Thoracic aorta (tissue), 2 donors: ENCODE measurements at places on chromosomes 7 and 10. TPM values are rescaled to one million over a fixed set of nuclear protein-coding genes. Genes with fewer than 3 reads are reported as not detected.

The SFTPA1 gene
- not detected for total RNA-seq

The FKBP6 gene
- total RNA-seq: not detected

DNA sequence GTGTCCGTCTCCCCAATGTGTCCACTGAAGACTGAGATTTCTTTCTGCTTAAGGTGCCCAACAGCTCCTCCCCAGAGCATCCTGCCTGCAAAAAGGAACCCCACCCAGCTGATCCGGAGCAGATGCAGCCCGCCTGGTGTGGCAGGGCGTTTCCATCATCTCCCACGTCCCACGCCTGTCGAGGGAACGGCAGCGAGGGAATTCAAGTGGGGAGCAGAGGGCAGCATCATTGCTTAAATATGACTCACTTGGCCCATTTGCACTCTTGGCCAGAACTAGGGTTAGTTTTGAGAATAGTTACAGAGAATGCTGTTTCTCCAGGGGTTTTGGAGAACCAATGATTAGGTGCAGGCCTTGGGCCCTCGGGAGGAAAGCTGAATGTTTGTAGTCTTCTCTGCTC lies 20.8 kb downstream of the VWA2 start:
- H3K27ac ChIP-seq: no peak overlapping the region
- H3K4me1 ChIP-seq: no peaks in the 10 kb centered on the region
- H3K27me3 ChIP-seq: no peaks in the 10 kb centered on the region
- H3K36me3 ChIP-seq: no peaks in the 10 kb centered on the region
- no peak overlapping the region for H3K4me3 ChIP-seq

DNA sequence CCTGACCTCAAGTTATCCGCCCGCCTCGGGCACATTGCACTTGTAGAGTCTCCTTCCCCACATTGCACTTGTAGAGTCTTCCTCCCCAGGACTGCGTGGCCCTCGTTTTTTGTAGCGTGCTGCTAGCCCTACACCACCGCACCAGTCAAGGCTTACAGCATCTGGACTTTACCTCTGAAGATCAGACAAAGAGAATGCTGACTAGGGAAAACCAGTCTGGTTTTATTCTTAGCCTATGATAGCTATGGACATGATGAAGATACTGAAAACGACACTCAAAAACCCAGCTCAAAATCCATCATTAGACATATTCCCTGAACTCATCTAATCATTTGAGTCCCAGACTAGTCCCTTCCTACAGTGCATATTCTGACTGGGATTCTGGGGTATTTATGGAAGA lies 71.9 kb upstream of the AKR1E2 start:
- H3K4me3 ChIP-seq: no peak overlapping the region
- no peak for DNase-seq
- H3K27ac ChIP-seq: no peak overlapping the region
- no peaks in the 10 kb centered on the region for H3K4me1 ChIP-seq
- no peaks in the 10 kb centered on the region for H3K27me3 ChIP-seq

GRCh38 chr10:7795605-7796004 lies 7.6 kb downstream of the ATP5F1C start:
- H3K4me3 ChIP-seq: no peak overlapping the region
- H3K36me3 ChIP-seq: peaks cover 19% of the 10 kb centered on the region
- DNase-seq: no peak
- H3K27ac ChIP-seq: no peak overlapping the region
- no peaks in the 10 kb centered on the region for H3K27me3 ChIP-seq

DNA sequence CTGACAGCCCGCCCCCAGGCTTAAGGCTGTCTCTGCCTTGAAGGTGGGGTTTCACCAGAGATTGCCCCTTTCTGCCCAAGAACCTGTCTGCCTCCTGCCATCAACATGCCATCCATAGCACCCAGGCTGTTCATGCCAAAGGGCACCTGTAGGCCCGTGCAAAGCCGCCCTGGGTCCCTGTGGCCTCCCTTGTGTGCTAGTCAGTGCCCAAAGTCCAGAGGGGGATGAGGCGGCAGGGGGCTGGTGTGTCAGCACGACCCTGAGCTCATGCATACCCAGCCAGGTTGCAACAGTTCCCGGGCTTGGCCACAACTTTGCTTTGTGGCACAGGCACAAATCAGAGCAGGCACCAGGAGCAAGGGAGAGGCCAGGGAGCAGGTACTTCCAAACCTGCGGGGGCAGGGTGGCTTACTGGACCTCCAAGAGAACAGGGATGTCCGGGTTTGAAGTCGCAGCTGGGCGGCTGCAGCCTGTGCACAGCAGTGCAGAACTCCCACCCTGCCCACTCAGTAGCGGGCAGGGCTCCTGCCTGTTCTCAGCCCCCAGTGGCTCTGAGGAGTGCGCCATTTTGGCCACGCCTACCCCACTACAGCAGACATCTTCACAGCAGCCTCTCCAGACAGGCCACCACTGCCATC lies 671.1 kb upstream of the GRM3 start:
- no peaks in the 10 kb centered on the region for H3K36me3 ChIP-seq
- DNase-seq: no peak
- H3K27me3 ChIP-seq: no peaks in the 10 kb centered on the region
- H3K4me1 ChIP-seq: no peaks in the 10 kb centered on the region
- no peak overlapping the region for H3K4me3 ChIP-seq

DNA sequence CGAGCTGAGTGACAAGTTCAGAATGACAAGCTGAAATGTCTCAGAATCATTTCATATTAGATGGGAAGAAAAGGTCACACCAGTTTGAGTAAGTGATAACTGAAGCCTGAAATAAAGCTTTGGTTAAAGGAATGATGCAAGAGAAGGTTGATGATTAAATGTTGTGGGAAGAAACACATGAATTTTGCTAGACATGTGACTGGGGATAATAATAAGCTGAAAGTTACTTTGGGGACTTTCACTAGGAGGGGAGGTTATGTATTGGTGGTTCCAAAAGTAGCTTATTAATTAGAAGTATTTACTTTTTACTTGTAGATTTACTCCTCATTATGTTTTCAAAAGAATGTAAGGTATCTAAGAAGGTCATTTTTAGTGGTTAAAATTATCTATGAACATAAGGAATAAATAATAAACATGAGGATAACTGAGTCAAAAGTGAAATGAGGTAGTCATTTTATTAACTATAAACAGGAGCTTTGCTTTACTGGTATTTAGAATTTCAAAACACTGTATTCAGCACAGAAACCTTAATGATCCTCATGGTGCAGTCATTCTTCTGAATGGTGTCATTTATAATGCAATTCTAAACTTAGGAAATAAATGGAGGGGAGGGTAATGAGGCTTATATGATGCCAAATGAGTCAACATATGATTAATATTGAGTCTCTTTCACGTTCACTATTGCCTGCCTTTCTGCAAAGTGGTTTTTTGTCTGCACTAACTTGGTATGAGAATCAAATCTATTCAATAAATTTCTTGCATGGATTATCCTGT lies 63.7 kb downstream of the PRKG1 start:
- peaks cover 10% of the 10 kb centered on the region for H3K4me1 ChIP-seq
- H3K4me3 ChIP-seq: no peak overlapping the region
- DNase-seq: no peak
- H3K27ac ChIP-seq: no peak overlapping the region
- H3K27me3 ChIP-seq: no peaks in the 10 kb centered on the region

The ZNF786 gene
- total RNA-seq: 11.4 TPM

GRCh38 chr10:21261842-21262294 lies 263.6 kb downstream of the SKIDA1 start:
- no peaks in the 10 kb centered on the region for H3K36me3 ChIP-seq
- no peaks in the 10 kb centered on the region for H3K4me1 ChIP-seq
- H3K27ac ChIP-seq: no peak overlapping the region
- DNase-seq: no peak
- H3K27me3 ChIP-seq: no peaks in the 10 kb centered on the region

- no peak overlapping the region for H3K4me3 ChIP-seq
- H3K27me3 ChIP-seq: no peaks in the 10 kb centered on the region
- H3K4me1 ChIP-seq: no peaks in the 10 kb centered on the region
- H3K27ac ChIP-seq: no peak overlapping the region
These were observed 212.9 kb downstream of the SNX10 start for GRCh38 chr7:26504411-26505120.

The PNLIPRP3 gene
- total RNA-seq: not detected

DNA sequence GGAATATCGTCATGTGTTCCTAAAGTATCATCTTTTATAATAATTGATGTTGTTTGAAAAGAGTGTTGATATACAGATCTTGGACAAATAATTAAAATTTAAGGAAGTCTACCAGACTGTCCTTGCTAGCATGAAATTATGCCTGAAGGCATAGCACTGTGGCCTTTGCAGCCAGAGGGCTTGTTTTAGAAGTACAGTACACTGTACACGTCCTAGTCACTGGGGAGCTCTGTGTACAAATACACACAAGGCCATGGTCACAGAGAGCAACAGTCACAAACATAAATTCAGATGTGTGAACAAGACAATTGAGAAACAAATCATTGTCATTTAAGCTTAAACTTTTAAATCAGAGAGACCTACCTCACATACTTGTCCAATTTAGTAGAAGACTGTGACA lies 133.0 kb downstream of the KIAA1217 start:
- peaks cover 19% of the 10 kb centered on the region for H3K4me1 ChIP-seq
- no peaks in the 10 kb centered on the region for H3K36me3 ChIP-seq
- peak overlapping the region; percentile 54 for H3K27ac ChIP-seq
- H3K4me3 ChIP-seq: no peak overlapping the region

- H3K4me3 ChIP-seq: no peak overlapping the region
- H3K27me3 ChIP-seq: no peaks in the 10 kb centered on the region
- H3K36me3 ChIP-seq: no peaks in the 10 kb centered on the region
- peaks cover 8% of the 10 kb centered on the region for H3K4me1 ChIP-seq
These were observed 51.8 kb downstream of the CUX1 start for GRCh38 chr7:101869026-101869900.

The HOXA9 gene
- total RNA-seq: not detected

- no peaks in the 10 kb centered on the region for H3K36me3 ChIP-seq
- no peaks in the 10 kb centered on the region for H3K27me3 ChIP-seq
- H3K27ac ChIP-seq: no peak overlapping the region
- no peaks in the 10 kb centered on the region for H3K4me1 ChIP-seq
- no peak for DNase-seq
- no peak overlapping the region for H3K4me3 ChIP-seq
These were observed 1016.9 kb upstream of the AUTS2 start for GRCh38 chr7:68581417-68581816.

The GRID1 gene
- total RNA-seq: 0.85 TPM
